Activated CD4-positive, CD25-positive, alpha-beta regulatory T cell (primary cell): ENCODE measurements at places on chromosomes 16 and 17.
A peak's percentile ranks its signal among the peaks of the same experiment; 100 is the strongest.

DNA sequence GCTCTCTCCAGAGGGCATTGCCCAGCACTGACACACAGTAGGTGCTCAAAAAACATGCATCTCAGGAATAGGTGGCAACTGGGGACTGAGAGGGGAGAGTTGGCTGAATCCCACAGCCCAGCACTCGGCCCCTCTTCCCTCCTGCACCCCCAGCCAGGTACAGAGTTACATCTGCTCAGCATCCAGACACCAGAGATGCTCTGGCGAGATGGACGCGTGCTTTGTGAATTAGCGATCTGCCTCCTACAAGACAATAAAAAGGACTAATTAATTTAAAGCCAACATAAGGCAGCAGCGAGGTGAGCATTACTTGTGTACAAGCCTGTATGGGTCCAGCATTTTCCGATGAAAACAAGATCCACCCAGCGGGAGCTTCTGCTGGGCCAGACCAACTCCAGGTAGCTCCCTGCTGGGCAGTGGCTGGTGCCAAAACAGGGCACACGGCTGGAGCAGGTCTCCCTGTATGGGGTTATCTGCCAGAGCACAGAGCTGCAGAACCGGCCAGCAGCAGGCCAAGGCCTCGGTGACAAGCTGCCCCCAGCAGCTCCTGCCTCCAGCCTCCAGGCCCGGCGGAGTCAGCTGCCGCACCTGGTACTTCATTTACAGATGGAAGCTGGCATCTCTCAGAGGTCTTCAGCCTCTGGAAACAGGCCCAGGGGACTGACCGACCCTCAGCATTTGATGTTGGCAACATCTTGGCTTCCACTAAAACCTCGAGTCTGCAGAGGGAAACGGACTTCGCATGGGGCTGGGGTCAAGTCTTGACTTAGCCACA is 219.7 kb upstream of the SDK2 start:
- no peak for DNase-seq

GRCh38 chr17:76736349-76737081 is 616 bp downstream of the SRSF2 start:
- no peak for DNase-seq

DNA sequence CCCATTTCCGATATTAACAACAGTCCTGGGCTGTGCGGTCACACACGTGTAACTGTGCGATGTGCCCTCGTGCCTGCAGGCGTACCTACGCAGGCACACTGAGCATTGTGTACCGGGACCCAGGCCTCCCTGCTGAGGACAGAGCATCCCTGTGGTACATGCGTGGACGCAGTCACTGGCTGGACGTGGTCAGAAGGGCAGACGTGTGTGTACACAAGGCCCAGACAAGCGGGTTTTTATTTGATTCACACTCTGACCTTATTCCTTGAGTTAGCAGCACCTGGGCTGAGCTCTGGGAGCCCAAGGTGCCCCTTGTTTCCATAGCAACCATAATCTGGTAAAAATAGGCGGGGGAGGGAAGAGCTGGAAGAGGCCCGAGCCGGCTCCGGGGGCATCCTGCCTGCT is 19.5 kb downstream of the RAP1GAP2 start:
- no peak for DNase-seq

DNA sequence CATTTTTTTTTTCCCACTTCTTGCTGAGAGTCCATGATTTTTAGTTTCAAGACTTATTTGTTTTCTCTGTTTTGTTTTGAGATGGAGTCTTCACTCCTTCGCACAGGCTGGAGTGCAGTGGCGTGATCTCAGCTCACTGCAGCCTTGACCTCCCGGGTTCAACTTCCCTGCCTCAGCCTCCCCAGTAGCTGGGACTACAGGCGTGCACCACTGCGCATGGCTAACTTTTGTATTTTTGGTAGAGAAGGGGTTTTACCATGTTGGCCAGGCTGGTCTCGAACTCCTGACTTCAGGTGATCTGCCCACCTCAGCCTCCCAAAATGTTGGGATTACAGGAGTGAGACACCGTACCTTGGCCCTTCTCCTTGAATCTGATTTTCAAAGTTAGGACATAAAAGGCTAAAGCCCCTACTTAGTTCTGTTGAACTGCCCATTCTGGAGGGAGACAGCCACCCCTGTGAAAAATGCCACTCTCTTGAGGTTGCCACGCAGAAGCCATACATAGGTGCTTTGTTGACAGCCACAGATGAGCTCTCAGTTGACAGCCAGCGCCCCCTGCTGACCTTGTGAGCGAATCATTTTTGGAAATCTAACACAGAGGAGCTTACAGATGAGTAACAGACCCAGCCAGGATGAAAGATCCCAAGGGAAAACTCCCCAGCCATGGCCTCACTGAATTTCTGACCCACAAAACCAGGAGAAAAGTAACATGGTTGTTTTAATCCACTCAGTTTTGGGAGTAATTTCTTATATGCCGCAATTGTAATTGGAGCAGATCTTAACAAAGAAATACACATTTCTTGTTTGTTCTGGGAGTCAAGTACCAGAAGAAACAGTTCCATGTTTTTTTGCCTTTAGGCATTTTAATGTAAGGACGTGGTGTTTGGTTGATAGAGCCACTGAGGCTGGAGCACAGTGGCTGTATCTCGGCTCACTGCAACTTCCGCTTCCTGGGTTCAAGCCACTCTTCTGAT is 38.8 kb downstream of the PKD1L3 start:
- DNase-seq = peak; percentile 68

DNA sequence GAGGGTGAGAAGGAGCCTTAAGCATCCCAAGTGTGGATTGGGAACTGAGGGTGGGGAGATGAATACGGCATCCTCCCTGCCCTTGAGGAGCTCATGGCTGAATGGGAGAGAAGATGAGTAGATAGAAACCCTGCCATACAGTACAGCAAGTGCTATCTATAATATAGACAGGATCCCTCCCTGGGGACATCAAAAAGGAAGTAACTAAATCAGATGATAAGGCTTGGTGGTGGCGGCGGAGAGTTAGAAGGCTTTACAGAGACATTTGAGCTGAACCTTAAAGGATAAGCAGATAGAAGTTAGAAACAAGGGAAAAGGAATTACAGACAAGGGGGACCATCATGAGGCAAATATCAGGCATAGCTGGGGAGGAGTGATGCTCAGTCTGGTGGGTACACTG is 67.5 kb upstream of the TMEM132E start:
- no peak for DNase-seq

DNA sequence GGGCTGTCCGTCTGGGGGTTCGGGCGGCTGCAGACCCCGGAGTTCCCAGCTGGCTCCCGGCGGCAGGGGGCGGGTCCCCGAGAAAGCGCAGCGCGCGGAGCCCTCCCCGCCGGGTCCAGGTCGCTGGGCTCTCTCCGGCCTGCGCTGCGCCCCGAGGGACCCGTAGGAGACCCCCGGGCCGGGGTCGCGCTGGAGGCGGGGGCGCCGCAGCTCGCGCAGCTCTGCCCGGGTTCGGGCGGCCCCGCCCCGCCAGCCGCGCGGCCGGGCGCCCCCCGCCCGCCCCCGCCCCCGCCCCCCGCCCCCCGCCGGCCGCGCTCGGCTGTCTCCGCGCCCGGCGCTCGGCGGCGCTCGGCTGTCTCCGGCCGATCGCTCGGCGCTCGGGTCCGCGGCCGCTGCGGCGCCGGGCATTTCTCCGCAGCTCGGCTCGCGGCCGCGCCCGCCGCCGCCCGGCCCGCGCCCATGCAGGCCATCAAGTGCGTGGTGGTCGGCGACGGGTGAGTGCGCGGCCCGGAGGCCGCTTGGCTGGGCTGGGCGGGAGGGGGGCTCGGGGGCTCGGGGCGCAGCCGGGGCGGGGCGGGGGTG is at the start of gene RAC3:
Gene RAC3 (plus strand): TSS at position 376 of the 582 bp plus-strand sequence. CDS start 84 bp downstream, at position 460.
- no peak for DNase-seq

DNA sequence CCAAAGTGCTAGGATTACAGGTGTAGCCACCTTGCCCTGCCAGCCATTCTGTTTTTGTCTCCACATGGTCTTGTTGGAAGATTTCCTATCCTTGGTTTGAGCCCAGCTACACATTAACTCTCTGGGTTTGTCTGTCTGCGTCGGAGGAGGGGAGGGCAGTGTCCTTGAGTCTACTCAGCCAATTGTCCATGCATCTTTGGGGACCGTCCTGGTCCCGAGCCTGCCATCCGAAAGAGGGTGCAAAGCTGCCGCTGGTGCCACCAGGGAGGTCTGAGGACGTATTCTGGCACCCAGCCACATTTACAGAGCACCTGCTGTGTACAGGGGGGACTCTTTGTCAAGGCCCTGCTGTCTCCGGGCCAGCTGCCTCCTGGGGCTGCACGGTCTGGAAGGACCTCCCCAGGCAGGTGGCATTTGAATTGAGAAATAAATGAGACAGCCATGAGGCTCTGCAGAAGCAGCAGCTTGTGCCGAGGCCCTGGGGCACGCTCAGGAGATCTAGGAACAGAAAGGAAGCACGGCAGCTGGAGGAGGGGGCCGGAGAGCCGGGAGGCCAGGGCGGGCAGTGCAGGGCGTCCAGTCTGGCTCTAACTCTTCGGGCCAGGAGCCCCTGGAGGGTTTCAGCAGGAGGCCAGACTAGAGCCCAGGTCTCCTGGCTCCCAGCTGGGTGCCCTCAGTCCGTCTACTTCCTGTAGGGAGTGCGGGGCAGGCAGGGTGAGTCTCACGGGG is 1.5 kb downstream of the CYBA start:
- no peak for DNase-seq

GRCh38 chr16:56349711-56350161 is 75.6 kb downstream of the AMFR start:
- DNase-seq = no peak

- no peak for DNase-seq
Observed at GRCh38 chr16:50692999-50693781, at the start of gene NOD2. Gene NOD2 (plus strand): TSS chr16:50693606. CDS start chr16:50699496, 5,890 bp downstream.

DNA sequence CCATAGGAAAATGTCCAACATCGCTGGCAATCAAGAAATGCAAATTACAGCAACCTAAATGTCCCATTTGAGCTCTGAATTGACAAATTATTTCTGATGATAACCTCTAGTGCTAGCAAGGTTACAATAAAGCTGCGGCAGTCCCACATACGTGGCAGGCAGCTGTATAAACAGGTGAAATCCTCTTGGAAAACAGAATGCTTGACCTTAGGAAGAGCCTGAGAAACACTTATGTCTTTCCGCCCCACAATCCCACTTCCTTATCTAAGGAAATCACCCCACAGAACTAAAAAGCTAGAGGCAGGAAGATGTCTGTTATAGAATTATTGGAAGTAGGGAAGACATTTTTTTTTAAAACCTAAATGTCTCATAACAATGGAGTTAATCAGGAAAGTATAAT is 154.3 kb downstream of the KATNIP start:
- DNase-seq = no peak

GRCh38 chr16:20799599-20799998 is 6.7 kb downstream of the ERI2 start:
- DNase-seq = no peak

DNA sequence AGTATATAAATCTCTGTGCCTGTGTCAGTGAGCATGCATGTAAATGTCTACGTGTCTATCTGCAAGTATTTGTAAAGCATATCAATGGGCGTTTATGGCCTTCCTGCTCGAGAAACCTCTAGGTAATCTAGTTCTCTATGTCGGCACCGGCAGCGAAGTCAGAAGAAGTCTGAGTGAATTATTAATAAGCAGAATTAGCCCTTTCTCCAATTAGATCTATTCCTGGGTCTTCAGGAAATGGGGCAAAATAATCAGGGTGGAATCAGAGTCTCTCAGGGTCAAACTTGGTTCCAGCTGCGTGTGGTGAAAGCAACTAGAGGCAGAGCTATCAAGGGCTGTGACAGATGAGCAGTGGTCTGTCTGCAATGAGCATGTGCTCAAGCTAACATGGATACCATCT is at the start of gene C17orf78:
Gene C17orf78 (plus strand): TSS at position 280 of the 400 bp plus-strand sequence. CDS start 108 bp downstream, at position 388.
- no peak for DNase-seq

GRCh38 chr16:68395815-68396214 is 52.5 kb downstream of the SMPD3 start:
- DNase-seq = no peak

GRCh38 chr17:61221181-61221580 is 178.5 kb upstream of the TBX2 start:
- DNase-seq = no peak

DNA sequence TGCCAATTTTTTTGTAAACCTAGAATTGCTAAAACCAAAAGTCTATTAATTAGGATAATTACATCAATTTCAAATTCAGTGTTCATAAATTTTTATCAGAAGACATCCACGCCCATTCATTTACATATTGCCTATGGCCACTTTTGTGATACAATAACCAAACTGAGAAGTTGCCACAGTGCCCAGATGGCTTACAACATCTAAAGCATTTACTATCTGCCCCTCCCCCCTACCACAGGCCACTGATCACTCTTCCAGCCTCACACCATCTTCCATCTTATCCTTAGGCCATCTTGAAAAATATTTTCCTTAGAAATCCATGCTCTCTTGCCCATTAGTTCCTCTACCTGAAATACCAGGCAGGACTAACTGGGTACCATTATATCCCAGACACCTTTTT is 6.3 kb upstream of the PRKAR1A start:
- DNase-seq = no peak

DNA sequence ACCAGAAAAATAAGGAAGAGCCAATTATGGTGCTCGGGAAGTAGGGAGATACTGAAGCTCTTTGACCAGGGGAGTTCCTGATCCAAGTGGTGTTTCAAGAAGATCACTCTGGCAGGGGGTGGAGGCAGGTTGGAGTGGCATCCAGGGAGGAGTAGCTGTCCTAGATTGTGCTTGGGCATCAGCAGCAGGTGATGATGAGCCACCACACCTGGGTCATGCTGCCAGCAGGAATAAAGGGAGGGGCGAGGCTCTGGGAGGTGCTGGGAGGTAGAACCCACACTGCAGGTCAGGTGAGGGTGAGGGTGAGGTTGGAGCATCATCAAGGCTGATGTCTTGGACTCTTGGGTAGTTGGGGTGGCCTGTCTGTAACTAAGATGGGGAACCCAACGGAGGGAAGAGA is 35.4 kb upstream of the ADGRG1 start:
- no peak for DNase-seq

GRCh38 chr17:41029633-41030245 is at the start of gene KRTAP1-4:
Gene KRTAP1-4 (minus strand): TSS chr17:41030195. CDS start chr17:41030078, 117 bp downstream.
- no peak for DNase-seq

DNA sequence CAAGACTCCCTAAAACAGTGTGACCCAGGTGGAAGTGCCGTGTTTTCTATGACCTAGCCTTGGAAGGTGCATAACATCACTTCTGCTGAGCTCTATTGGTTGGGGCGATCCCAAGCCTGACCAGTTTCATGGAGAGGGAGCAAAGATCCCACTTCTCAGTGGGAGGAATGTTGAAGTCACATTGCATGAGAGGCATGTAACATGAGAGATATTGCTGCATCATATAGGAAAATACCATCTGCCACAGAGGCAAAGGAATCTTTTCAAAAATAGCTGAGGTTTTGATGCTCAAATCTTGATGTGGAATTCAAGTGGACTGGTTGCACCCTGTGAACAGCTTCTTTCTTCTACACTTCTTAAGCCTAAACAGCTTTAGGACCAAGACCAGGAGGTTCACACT is 56.4 kb upstream of the NLRP1 start:
- no peak for DNase-seq

- no peak for DNase-seq
Observed at GRCh38 chr16:12311309-12311708, 334.8 kb downstream of the SNX29 start.

- no peak for DNase-seq
Observed at GRCh38 chr17:39487946-39488345, 26.7 kb downstream of the CDK12 start.

- peak; percentile 4 for DNase-seq
Observed at GRCh38 chr16:78437352-78437968, 338.0 kb downstream of the WWOX start.
